AG10803 (cell line): ENCODE measurements at places on chromosomes 3 and 15.

- no peak for DNase-seq
These were observed 63.4 kb upstream of the CPB1 start for GRCh38 chr3:148763986-148764935.

DNA sequence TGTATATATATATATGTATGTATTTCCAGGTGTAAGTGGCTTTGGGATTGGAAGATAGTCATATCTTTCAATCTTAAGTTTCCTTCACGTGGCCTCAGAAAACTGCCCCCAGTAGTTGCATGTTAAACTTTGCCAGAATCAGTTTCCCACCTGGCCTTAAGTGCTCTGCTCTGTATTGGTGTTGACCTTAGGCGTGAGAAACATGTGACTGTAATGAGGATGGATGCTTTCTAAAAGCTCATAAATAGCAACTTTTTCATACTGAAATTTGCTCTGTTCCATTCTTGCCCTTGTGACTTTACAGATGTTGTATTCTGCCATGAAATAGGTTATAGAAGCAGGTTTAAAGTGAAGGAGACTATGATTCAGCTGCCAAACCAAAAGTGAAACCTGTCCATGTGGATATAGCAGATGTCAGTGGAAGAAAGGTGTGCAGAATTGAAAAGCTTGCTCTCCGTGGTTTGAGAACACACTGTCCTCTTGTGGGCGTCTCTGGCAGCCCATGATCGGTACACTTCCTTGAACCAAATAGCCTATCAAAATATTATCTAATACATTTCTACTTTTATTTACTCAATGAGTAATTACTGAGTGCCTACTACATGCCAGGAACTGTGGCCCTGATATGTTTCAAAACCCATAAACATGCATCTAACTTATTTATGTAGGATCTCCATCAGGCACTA is 15.8 kb downstream of the SCG5 start:
- DNase-seq: no peak

- DNase-seq: no peak
These were observed 4.8 kb upstream of the PLA1A start for GRCh38 chr3:119592861-119593260.

DNA sequence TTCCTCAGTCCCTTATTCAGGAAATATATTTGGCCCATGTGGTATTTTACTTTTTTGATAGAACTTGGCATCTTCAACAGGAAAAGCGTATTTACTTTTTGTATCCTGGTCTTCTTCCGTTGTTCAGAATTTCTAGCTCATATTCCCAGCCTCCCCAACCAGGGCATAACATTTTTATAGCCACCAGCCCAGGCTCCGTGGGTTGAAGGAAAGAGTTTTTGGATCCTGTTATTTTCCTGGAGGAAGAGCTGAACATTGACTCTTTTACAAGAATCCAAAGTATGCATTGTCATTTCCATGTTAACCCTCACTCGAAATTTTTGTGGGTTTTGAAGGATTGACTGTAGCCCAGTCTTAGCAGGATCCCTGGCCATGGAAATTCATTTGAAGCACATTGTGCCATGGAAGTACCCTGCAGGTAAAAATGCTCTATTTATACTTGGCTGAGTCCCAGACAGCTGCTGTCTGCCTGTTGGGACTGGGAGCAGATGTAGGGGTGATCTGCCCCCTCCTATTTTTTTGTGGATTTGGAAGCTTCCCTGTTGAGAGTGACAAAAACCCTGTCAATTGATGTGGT is 98.8 kb downstream of the AKAP13 start:
- peak; percentile 84 for DNase-seq

DNA sequence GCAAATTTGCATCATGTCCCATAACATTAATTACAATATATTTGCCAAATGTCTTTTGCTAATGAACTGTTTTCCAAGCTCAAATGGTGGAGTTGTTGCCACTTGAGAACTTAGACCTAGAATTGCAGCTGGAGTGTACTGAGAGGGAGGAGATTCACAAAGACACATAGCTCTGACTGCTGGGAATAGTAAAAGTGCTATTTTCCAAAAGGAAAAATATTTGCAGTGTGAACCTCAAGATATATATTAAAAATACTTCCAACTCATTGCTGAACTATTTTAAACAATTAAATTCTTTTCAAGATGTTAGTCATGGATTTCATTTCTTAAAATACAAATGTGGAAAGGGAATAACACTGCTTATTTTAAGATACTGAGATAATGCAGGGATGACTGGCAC is 666.8 kb upstream of the ARPP21 start:
- no peak for DNase-seq

GRCh38 chr3:139629033-139629432 is 48.7 kb downstream of the NMNAT3 start:
- peak; percentile 2 for DNase-seq

GRCh38 chr15:43412096-43412495 is 41.2 kb downstream of the TUBGCP4 start:
- DNase-seq: no peak

- DNase-seq: no peak
These were observed 425.0 kb downstream of the TIGIT start for GRCh38 chr3:114718898-114719210.

- no peak for DNase-seq
These were observed 227.1 kb downstream of the ZPLD1 start for GRCh38 chr3:102661707-102662497.

GRCh38 chr3:150362515-150363302 is 45.4 kb upstream of the TSC22D2 start:
- DNase-seq: no peak

DNA sequence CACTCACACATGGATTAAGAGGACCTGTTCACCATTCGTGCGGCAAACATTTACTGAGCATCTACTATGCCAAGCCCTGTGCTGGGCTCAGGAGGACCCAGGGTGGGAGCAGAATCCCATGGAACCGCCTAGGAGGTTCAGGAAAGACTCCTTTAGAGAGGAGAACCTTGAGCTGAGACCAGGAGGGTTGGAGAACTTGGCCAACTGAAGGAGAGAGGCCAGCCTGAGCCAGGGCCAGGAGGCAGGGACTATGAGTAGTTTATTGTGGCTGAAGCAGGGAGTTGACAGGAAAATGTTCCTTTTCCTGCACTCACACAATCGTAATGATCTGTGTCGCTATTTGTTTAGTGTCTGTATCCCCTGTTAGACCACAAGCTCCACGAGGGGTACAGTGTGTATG is 71.3 kb downstream of the SLC30A4 start:
- no peak for DNase-seq

GRCh38 chr15:76324066-76324465 is 12.5 kb upstream of the ISL2 start:
- DNase-seq: no peak

- no peak for DNase-seq
These were observed 62.4 kb downstream of the RTP4 start for GRCh38 chr3:187430576-187430975.

- no peak for DNase-seq
These were observed 1053.2 kb upstream of the GBE1 start for GRCh38 chr3:82814660-82815059.

- DNase-seq: peak; percentile 59
These were observed 84.4 kb upstream of the RGMA start for GRCh38 chr15:93173369-93173768.

GRCh38 chr3:172129850-172130716 is 90.7 kb downstream of the FNDC3B start:
- peak; percentile 99 for DNase-seq

DNA sequence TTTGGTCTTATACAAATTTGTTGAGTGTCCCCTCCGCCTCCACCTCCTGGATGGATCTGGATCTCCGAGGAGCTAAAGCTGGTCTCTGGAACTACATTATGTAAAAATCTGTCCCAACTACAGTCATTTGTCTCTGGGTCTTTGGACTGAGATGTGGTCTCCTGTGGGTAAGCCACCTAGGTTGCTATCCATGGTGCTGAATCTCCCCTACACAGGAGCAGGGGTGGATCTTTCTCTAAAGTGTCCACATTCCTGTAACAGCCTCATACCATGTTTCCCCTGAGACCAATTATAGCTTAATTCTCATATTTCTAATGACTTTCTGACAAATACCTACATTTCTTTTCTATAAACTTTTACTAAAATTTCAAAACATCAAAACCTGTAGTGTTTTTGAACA is 625.8 kb downstream of the TAFA4 start:
- no peak for DNase-seq

DNA sequence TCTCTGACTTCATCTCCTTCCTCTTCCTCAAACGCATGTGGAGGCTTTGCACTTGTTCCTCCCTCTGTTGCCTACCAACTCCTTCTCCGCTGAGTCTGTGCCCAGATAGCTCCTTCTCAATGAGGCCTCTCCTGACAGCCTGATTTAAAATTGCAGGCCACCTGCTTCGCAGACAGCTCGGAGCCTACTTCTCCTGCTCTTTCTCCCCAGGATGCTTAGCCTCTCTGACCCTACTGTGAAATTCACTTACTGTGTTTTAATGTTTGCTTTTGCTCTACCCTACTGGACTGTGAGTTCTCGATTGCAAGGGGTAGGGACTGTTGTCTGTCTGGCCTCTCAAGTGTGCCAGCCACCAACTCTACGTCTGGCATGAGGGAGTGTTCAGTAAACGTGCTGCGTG is 83.4 kb downstream of the EEFSEC start:
- DNase-seq: no peak

DNA sequence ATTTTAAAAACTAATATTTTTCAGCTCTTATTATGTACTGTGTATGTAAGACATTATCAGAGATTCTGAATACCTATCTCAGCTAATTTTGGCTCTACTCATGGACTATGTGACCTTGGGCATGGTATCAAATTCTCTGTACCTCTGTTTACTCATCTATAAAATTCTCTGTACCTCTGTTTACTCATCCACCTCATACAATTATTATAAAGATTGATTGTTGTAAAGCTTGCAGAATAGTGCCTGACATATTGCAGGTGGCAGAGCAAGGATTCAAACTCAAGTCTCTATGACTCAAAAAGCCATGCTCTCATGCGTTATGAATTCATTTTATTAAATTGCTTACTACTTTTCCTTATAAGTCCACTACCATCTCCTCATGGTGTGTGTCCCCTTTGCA is 151.9 kb upstream of the ARL6 start:
- DNase-seq: no peak

- peak; percentile 48 for DNase-seq
These were observed 94.8 kb upstream of the ANKRD28 start for GRCh38 chr3:15892311-15893227.

DNA sequence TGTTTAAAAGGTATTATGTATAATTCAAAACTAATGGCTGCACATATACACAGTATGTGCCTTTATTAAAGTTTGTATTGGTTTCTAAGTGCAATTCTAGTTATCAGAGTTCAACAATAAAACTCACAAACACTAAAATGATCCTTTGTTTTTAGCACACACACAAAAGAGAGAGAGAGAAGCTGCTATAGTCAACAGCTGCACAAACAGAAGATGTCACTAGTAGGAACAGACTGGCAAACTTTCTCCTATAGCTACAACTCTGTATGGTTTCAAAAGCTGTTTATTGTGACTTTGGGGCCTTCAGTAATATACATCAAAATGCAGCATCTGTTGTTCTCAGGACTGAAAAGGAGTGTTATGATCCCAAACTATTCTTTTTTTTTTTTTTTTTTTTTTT is 6.1 kb downstream of the SECISBP2L start:
- DNase-seq: no peak

DNA sequence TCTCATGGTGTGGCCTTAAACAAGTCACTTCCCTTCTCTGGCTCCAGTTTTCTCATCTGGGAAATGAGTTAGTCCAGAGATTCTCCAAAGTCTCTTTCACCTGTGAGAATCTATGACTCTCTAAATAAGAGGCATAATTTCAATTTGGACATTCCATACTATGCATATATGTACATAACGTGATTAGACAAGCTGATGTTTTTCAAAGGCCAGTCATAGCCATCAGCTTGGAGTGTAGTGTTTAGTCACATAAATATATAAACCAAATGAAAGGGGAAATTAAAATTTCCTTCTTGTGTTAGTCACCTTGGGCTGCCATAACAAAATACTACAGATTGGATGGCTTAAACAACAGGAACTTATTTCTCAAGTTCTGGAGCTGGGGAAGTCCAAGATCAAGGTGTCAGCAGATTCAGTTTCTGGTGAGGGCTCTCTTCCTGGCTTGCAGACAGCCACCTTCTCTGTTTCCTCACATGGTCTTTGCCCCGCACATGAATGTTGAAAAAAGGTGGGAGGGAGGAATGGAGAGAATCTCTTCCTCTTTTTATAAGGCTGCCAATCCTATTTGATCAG is 19.4 kb downstream of the TMEM41A start:
- DNase-seq: no peak

GRCh38 chr3:18044971-18045880 is 302.8 kb upstream of the TBC1D5 start:
- DNase-seq: no peak
